ENCODE measurements at places on chromosomes 5 and 9.

DNA sequence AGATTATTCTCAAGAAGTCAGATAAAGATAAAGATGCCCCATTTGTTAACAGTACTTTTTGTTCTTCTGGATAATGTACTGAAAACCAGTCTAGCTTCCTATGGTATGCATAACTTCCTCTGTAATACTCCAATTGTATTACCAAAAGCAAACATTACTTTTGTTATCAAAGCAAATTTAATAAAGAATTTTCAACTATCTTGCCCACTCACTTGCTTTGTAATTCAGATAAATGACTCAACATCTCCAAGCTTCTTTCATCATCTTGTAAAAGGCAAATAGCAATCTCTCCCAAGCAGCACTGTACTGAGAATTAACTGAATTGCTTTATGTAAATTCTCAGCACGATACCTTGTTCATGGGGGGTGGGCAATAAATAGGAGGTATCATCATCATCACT is 98.3 kb downstream of the NFIB start:
- no peak for DNase-seq

- no peak for DNase-seq
These were observed 147.2 kb downstream of the MAST4 start for GRCh38 chr5:66743344-66743743.

DNA sequence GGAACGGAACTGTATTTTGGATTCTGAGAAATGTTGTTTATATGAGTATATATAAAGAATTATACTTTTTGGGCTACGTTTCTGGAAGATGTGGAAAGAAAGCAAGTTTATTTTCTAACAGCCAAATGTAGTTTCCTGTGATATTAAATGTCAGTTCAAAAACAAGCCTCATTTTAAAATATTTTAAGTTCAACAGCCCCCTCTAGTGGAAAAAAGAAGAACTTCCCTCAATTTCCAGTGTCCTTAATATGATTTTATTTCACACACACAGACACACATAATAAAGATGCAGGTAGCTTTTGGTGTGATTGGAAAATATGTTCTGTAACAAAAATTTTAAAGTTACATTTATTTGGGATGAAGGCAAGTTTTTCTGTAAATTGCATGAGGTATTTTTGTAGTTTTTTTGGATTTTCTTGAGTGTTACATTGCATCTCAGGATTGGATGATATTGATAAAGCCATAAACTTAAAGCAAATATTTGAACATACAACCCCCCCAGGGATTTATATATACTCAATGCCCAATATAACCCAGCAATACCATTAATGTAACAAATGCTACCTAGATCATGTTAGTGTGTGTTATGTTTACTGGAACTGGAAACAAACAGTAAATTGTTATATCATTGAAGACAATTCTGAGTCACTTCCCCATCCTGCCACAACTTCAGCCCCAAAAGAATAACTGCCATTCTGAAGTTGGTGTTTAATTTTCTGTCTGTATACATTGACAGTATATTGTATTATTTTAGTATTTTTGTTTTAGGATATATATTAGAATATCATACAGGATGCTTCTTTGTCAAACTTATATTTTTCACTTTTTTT is 54.0 kb downstream of the CCDC171 start:
- DNase-seq: no peak

DNA sequence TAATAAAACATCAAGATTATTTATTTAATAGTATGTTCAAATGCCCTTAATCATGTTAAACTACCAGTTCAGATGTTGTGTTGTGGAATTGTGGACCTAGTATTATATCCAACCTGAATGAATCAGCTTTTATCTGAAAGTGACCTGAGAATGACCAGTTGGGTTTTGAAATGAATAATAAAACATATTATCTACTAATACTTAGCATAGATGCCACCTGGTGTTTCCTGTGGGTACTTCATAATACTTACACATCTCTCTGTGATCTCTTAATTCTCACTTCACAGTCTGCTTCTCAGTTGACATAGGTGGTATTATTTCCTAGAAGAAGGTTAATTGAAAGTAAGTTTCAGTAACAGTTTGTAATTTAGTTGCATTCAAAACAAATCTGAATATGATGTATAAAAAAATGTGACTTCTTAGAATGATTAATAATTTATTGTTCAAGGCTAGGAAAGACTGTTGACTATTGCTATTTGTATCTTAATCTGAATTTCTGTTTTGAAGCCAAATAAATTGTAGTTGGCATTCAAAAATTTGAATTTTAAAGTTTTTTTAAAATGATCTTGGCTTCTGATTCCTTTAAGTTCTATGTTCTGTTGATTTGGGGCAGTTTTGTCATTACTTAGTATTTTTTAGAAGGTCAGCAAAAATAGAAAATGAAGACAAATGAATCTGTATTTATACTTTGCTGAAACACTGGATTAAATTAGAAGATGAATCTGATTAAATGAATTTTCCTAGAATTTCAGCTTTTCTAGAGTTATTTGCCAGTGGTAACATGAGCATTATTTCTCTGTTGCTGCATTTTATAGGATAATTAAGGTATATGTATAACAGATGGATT is 48.2 kb downstream of the KIF2A start:
- DNase-seq: no peak

- no peak for DNase-seq
These were observed 8.3 kb downstream of the DOLPP1 start for GRCh38 chr9:129089246-129089645.

GRCh38 chr5:44770780-44771717 is 37.7 kb upstream of the MRPS30 start:
- no peak for DNase-seq

DNA sequence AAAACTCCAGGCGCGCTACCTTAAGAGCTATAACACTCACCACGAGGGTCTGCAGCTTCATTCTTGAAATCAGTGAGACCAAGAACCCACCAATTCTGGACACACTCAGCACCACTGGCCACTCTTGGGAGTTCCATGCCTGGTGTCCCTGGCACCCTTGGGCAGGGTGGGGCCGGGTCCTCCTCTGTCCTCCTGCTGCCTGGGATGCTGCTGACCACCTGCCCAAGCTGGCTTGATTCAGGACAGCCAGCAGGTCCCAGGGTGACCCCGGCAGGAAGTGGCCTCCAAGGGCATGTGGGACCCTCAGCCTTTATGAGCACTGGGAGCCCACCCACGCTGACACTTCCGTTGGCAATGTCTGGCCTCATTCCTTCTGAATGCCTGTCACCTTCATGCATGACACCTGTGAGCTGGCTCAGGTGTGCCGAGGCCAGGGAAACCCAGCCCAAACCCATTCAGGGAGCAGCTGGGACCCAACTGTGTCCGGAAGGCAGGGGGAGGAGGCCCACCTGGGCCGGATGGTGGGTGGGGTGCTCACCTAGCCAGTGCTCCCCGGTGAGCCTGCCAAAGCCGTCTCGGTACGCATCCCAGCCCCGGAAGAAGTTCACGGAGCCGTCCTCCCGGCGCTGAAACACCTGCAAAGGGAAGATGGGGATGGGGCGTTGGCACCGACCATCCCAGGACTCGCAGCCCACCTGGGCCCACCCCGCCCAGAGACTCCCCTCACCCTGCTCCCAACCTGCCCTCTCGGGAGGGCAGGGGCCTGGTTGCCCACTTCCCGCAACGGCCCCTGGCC is 14.8 kb upstream of the QRFP start:
- no peak for DNase-seq
